Melanocyte of skin (primary cell): ENCODE measurements at places on chromosomes 6 and 20. TPM values are rescaled to one million over a fixed set of nuclear protein-coding genes. Genes with fewer than 3 reads are reported as not detected.

The BPIFB1 gene
- not detected in 2 replicates for total RNA-seq

The SYTL3 gene
- total RNA-seq: 1.5 and 2.8 TPM in 2 replicates

The INSM1 gene
- total RNA-seq: not detected in 2 replicates

The UBE3D gene
- total RNA-seq: 9.3 and 9.4 TPM in 2 replicates

The TULP4 gene
- total RNA-seq: 193 and 263 TPM in 2 replicates

The ZBP1 gene
- total RNA-seq: not detected in 2 replicates

The TMEM217 gene
- 0.33 and 2.0 TPM in 2 replicates for total RNA-seq

The PCMTD2 gene
- total RNA-seq: 32.0 and 74.1 TPM in 2 replicates

The MRPS26 gene
- total RNA-seq: 61.2 and 69.3 TPM in 2 replicates

The IL20RA gene
- not detected in 2 replicates for total RNA-seq

The ID4 gene
- 5.3 and 5.4 TPM in 2 replicates for total RNA-seq

The PRICKLE4 gene
- total RNA-seq: 0.34 and 0.73 TPM in 2 replicates
